ENCODE measurements at places on chromosomes 16 and 17.

- no peak for DNase-seq
These were observed 235.5 kb downstream of the SNX29 start for GRCh38 chr16:12211870-12212690.

GRCh38 chr16:80824623-80825364 is 20.4 kb upstream of the CDYL2 start:
- no peak for DNase-seq

DNA sequence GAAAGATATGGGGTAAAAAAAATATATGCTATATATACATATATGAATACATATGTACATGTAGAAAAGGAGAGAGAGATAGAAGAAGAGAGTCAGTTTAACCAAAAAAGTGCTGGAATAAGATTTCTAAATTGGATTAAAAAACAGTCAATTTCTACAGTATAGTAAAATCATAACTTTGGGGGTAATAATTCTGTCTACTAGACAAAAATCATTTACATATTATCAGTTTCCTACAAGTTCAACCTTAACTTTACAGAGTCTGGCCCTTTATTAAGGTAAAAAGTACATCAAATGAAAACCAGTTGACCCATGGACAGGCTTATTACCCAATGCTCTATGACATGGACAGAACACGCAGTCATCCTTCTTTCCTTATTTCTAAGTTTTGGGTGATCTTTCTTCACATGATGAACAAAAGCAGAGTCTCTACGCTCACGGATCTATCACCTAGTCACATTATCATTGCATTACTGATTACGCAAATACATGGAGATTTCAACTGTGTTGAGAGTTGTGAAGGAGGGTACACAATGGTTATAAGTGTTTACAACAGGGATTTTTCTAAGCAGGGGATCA is 63.9 kb upstream of the SMIM36 start:
- no peak for DNase-seq

GRCh38 chr17:78651554-78651953 is 74.4 kb upstream of the DNAH17 start:
- DNase-seq = no peak

- no peak for DNase-seq
These were observed 54.7 kb downstream of the TANGO6 start for GRCh38 chr16:68898026-68898425.

DNA sequence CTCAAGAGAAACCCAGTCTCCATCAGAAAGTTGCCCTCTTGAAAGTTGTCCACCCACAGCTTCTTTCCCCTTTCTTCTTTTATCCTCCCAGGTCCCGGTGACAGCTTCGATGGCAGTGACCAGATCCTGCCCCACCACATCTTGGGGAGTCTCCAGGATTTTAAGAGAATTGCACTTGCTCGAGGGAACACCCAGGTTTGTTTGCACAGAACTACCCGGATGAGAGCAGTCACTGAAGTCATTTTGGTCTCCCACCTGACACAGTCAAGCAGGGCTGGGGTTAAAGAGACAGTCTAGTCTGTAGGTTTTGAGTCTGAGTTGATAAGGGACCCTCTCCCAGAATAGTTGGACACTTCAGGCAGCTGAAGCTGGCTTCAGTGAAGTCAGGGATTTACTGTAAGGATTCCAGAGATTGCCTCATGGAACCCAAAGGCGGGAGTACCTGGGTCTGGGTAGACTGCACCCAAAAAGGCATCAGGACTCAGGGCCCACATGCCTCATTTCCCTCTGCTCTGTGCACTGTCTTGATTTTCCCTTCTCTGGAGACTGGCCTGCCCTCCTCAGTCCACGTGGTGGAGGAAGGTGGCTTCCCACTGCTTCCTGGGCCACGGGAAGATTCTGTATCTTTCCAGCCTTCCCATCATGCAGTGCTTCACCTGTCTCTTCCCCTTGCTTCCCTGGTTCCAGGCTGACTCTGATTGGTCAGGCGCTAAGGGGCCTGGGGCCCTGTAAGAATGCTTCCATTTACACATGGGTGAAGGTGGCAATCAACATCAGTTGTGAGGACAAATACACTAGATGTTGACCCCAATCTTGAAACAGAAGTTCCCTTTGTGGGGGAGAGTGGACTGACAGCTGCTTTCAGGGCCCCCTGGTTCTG is 9.5 kb downstream of the MYCBPAP start:
- DNase-seq = no peak

DNA sequence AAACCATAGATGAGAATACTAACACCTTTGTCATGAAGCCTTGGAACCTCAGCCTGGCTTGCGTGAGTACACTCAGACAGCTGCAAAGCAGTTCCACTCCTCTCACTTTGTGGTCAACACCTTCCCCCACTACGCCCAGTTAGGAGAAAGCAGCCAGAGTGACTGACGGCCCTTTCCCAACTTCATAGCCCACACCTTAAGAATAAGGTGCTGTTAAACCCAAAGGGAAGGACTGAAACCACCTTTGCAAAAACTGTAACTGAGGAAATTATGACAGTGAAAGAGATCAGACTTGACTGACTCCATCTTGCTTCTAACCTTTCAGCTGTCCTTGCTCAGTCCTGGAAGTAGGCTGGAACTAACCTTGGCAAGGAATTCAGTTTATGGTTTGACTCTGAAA is 13.7 kb downstream of the N4BP1 start:
- DNase-seq = no peak

DNA sequence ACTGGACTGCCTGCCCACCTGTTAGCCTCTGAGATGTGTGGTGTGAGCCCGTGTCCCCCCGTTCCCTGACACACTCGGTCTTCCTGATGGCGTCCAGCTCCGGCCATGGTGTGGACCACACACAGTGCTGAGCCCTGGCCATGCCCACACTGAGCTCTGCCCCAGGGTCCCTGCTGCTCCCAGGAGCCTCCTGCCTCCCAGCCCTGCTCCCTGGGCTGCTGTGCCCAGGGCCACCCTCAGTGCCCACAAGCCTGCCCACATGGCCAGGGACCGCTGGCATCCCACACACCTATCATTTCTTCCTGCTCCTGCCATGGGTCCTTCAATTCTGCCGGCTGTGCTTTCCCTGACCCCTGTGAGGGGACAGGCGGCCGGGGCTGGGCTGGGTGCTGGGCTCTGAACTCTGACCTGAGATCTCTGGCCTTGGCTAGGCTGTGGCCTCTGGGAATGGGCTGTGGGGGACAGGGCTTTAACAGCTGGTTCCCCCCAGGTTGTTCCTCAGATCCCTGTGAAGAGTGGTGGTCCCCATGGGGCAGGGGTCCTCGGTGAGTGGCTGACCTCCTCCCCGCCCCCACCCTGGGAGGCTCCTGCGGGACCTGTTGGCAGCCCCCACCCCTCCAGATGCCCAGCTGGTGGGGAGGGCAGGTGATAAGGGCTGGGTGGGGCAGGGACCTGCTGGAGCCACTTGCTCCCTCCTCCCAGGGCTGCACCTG is 4.0 kb downstream of the CEMP1 start:
- no peak for DNase-seq

GRCh38 chr16:5885521-5885920 is 787.9 kb upstream of the EEF2KMT start:
- no peak for DNase-seq

- DNase-seq = no peak
These were observed 371.5 kb downstream of the KIF2B start for GRCh38 chr17:54194268-54194667.

GRCh38 chr16:2835638-2836493 is 5.8 kb downstream of the ZG16B start:
- no peak for DNase-seq

- DNase-seq = no peak
These were observed 193.7 kb downstream of the C16orf95 start for GRCh38 chr16:87123356-87124001.

DNA sequence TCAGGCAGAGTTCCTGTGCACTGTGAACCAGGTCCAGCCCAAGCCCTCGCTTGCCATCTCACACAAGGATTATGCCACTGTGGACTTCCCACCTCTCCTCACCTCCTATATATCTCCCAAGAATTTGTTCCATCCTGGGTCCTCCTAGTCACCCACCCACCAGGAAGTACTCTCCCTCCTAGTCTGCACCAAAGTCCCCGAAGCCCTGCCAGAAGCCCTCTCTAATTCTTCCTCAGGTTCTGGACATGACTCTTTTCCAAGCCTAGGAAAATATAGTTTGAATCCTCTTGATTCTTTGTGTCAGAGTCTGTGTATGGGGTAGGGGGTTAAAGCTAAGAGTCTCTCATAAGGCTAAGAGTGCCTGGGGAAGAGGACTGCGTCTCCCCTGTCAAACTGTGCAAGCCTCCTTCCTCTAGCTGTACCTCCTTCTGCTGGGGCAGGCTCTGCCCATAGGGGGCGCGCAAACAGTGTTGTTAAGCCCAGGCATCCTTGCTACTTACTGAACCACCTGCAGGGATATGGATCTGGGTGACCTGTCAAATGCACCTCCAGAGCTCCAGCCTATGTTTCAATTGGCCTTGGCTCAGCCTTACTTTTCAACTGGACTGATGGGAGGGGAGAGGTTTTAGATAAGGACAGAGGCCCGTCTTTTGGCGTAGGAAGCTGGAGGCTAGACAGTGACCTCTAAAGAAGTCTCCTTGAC is 16.6 kb upstream of the DLX4 start:
- DNase-seq = no peak

DNA sequence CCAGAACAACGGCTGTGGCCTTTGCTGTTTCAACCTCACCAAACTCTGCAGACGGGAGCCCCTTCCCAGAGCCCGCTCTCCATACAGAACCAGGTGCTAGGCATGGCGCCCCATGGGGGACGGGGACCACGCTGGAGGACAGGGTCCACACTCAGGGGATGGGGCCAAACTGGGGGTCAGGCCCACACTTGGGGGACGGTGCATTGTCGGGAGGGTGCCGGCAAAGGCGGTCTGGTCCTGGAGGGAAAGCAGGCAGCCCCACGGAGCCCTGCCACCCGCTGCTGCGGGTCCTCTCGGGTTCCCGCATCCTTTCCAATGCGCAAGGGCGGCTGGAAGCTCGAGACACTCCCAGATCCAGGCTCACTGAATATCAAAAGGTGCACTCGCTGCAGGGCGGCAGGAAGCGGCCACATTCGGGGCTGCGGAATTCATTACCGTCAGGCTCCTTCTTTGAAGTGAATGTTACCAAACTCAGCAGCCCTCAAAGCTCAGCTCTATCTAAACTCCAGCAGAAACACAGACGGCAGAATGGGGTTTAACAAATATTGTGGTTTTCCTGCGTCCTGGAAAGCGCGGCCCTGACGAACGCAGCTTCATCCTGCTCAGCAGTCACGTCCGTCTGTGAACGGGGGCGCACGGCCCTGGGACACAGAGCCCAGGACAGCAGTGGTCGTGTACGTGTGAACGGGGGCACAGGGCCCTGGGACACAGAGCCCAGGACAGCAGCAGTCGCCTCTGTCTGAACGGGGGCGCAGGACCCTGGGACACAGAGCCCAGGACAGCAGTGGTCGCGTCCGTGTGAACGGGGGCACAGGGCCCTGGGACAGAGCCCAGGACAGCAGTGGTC is 41.3 kb downstream of the LMF1 start:
- DNase-seq = no peak

GRCh38 chr16:67699265-67699664 is 19.9 kb downstream of the GFOD2 start:
- DNase-seq = no peak

GRCh38 chr16:56591377-56592060 is 2.2 kb downstream of the MT3 start:
- DNase-seq = no peak

DNA sequence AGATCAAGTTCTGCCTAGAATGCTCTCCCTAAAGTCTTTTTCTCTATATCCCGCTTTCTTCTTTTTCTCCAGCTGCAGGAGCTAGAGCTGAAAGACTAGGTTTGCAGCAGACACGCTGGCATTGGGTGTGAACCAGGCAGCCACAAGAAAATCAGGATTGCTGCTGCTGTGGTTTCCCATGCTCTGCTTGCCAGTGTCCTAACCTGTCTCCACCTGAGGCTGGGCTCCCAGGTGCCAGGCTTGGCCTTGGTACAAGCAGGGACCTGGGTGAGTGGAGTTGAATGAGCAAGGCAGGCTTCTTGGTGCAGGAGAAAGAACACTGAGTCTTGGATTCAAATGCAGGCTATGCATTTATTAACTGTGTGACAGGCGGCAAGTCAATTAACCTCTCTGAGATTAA is 440.3 kb upstream of the MAF start:
- DNase-seq = no peak

- no peak for DNase-seq
These were observed 32.2 kb downstream of the MPHOSPH6 start for GRCh38 chr16:82137822-82138167.

DNA sequence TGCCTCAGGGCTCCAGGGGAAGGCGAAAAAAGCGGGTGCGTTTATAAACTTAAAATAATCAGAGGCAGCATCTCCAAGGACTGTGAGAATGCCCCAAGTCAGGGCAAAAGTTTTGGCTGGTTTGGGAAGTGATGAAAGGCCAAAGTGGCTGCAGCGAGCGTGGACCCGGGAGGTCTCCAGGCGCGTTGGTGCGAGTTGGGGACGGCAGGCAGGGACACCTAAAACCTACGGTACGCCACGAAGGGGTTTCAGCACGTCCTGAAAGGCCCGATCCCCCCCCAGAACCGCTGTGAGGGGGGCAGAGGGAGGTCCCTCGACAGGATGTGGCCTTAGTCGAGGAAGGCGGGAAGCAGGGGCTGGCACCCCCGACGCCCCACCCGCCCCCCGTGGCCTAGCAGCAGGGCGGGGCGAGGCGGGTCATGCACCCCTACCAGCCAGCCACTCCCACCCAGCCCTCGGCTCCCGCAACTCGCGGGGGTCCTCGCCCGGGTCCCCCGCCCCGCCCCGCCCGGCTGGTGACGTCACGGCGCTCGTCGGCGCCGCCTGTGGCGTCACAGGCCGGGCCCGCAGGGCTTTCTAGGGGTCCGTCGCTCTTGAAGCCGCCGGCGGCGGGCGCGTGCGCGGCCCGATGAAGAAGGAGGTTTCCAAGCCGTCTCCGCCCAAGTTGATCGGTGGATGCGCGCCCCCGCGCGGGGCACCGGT is at the start of gene MYCBPAP:
Gene MYCBPAP, plus strand, starts transcription at position 569 of the 702 bp plus-strand sequence. CDS start 236 bp downstream, outside the sequence.
- no peak for DNase-seq

GRCh38 chr17:36578671-36579070 is 13.0 kb upstream of the DHRS11 start:
- DNase-seq = no peak

DNA sequence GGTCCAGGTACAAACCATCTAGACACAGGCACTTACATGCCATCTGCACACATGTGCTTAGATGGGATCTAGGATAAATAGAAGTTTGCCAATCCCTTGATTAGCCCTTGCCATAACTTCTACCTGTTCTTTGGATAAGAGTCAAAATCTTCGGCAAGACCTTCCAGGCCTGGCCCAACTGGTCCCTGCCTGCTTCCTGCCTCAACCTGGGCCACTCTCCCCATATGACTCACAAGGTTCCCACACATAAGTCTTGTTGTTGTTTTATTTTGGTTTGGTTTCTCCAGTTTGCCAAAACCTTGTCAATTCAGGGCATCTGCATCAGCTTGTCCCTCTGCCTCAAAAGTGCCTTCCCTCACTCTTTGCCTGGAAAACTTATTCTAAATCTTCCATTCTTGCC is 95.3 kb upstream of the XYLT1 start:
- no peak for DNase-seq

Measured in SK-N-MC (cell line).